ENCODE measurements at places on chromosomes 6 and 20.

DNA sequence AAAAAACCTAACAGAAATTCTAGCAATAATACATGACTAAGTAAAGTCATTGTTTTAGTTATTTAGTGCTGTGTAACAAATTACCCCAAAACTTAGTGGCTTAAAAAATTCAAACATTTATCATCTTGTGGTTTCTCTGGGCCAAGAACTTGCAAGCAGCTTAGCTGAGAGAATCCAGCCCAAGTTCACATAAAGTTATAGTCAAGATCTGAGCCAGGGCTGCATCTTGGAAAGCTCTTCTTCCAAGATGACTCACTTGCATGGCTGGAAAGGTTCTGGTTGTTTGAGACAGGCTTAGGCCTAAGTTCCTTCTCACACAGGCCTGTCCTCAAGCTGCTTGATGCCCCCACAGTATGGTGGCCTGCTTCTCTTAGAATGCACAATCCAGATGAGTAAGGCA is 217.8 kb upstream of the TSHZ2 start:
- no peak for DNase-seq

- no peak for DNase-seq
Observed at GRCh38 chr6:38264605-38265004, 375.1 kb downstream of the BTBD9 start.

DNA sequence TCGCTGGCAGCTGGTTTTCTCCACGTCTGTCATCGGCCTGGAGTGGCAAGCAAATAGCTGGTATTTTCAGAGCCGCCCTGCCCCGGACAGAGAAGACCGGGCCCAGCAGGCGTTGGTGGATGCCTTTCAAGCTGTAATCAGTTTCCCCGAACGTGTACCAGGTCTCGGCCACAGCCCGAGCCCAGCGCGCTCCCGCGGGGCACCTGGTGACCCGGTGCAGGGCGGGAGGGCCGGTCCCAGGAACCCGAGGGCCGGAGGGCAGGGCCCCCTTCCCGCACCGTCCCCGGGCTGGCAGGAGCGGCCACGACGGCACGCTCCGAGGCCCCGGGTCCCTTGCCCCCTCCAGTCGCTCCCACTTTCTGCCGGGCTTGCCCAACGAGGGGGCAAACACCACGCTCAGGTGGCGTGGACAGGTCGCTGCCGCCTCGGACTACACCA is 348 bp upstream of the PYGB start:
- DNase-seq, result no peak

- DNase-seq, result no peak
Observed at GRCh38 chr20:29742699-29743100, 1514.8 kb upstream of the DEFB115 start.

DNA sequence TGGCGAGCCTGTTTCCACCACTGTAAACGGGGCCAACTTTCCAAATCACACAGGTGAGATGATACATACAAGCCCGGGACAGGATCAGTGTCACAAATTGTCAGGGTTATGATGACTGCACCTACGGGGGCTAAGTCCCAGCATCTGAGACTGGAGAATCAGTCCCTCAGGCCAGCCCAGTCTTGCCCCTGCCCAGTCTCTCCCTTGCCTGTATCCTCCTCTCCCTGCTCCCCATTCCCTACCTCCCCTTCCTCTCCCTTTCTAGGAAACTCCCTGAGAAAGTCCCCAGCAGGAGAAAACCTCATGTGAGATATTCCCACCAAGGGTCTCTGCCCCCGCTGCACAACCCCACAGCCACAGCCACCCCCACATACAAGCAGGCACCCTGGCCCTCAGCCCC is 1.5 kb downstream of the FOXS1 start:
- no peak for DNase-seq
